ENCODE measurements at places on chromosomes 13 and 19. TPM values are rescaled to one million over a fixed set of nuclear protein-coding genes. Genes with fewer than 3 reads are reported as not detected.

- DNase-seq = no peak
- H3K27ac ChIP-seq = no peak overlapping the region
- no peaks in the 10 kb centered on the region for H3K27me3 ChIP-seq
- H3K4me3 ChIP-seq = no peak overlapping the region
- peaks cover 8% of the 10 kb centered on the region for H3K4me1 ChIP-seq
These were observed 22.9 kb downstream of the DNM2 start for GRCh38 chr19:10740798-10741197.

The PLK5 gene
- total RNA-seq = not detected

The LPAR6 gene
- total RNA-seq = 8.1 TPM

DNA sequence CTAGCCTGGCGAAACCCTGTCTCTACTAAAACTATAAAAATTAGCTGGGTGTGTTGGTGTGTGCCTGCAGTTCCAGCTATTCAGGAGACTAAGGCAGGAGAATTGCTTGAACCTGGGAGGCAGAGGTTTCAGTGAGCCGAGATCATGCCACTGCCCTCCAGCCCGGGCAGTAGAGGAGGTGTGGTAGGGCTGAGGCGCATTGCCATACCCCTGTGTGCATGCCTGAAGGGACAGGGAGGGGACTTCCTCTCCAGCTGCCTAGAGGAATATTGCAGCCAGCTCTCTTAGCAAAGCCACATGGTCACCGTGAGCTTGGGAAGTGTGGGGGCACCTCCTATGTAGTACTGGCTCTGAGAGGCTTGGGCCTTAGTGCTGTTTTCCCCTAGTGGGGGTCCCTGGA is 29.2 kb upstream of the PEPD start:
- H3K27me3 ChIP-seq = no peaks in the 10 kb centered on the region
- no peaks in the 10 kb centered on the region for H3K4me1 ChIP-seq
- no peak overlapping the region for H3K27ac ChIP-seq
- DNase-seq = no peak

GRCh38 chr13:52043675-52044074 is 19.2 kb downstream of the UTP14C start:
- H3K36me3 ChIP-seq = no peaks in the 10 kb centered on the region
- no peaks in the 10 kb centered on the region for H3K4me1 ChIP-seq
- H3K27ac ChIP-seq = no peak overlapping the region
- no peak overlapping the region for H3K4me3 ChIP-seq

DNA sequence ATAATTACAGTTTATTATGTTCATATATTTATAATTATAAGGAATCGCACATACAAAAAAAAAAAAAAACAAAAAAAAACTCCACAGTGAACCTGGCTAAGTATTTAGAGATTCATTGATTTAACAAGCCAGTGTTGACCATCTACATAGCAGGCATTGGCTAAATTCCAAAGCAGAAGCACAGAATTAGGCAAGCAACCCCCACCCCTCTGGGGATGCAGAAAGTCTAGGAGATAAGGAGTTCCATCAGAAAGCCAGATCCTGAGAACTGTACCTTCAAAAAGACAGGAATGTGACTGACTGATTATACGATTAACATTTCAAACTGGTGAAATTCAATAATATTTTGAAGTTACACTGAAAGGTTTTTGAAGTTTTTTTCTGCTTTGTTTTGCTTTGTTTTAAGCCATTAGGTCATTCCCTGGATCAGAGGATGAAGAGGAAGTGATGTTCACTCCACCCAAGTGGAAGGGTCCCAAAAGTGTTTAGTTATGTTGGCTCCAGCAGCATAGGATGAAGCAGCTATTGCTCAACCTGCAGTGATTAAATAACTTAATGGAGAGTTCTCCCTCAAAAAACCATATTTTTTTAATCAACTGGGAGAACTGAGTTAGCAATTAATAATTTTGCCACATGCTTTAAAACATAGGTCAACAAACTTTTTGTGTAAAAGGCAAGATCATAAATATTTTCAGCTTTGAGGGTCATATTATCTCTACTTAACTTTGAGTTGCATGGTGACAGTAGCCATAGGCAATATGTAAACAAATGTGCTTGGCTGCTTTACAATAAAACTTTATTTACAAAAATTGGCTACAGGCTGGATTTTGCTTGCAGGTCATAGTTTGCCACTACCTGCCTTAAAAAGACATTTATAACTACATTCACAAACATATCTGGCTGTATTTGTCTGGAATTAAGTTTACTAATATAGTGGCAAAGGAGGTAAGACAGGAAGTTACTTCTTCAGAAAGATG is 49.6 kb downstream of the DOCK9 start:
- H3K4me1 ChIP-seq = peaks cover 4% of the 10 kb centered on the region
- H3K27me3 ChIP-seq = peaks cover 2% of the 10 kb centered on the region
- H3K36me3 ChIP-seq = no peaks in the 10 kb centered on the region
- H3K4me3 ChIP-seq = no peak overlapping the region
- H3K27ac ChIP-seq = peak overlapping the region; percentile 27

The TLE2 gene
- 28.6 TPM for total RNA-seq

DNA sequence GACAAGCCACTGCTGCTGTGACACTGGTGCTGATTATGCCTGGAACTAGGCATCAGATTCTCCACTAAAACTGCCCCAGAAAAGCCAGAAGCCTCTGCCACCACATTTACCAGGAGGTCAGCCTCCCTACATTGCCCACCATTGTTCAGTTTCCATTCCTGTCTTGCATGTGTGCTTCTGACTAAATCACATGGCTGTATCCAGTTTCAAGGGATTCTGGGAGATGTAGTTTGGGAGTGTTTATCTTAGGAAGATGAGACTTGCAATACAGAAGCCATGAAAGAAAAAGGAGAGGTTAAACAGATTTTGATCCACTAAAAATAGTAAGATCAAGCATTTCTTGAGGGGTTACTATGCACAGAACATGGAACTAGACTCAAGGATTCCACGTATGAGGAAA is 40.7 kb upstream of the SERPINE3 start:
- no peak overlapping the region for H3K27ac ChIP-seq
- H3K4me3 ChIP-seq = no peak overlapping the region
- no peaks in the 10 kb centered on the region for H3K36me3 ChIP-seq
- H3K4me1 ChIP-seq = no peaks in the 10 kb centered on the region
- H3K27me3 ChIP-seq = no peaks in the 10 kb centered on the region

- H3K36me3 ChIP-seq = no peaks in the 10 kb centered on the region
- H3K27ac ChIP-seq = no peak overlapping the region
- H3K4me1 ChIP-seq = peaks cover 7% of the 10 kb centered on the region
These were observed 24.6 kb upstream of the SEMA6B start for GRCh38 chr19:4583961-4584669.

DNA sequence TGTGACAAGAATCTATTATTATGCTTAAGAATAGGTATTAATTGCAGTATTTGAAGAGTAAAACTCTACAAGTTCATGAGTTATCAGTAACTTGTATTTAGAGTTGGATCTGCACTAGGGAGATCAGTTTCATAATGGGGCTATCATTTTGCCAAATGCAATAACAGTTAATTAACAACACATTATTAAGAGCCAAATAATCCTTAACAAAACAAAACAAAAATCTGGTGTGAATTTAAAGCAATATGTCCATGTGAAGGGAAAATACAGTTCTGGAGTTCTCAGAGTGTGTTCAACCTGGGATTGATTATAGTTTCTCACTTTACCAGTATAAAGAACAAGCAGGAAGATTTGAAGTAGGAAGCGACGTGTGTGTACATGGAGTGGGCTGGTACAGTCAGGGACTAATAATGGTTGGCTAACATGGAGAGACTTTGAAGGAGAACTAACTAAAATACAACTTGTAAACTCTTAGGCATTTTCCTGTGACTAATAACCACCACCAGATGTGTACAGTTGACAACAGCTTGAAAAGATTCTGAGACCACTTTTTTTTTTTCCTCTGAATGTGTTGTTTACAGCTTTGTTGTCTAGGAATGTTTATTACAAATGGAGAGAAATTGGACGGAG is 58.5 kb downstream of the POSTN start:
- H3K4me1 ChIP-seq = no peaks in the 10 kb centered on the region
- no peak overlapping the region for H3K4me3 ChIP-seq
- H3K36me3 ChIP-seq = no peaks in the 10 kb centered on the region
- no peak for DNase-seq
- H3K27me3 ChIP-seq = no peaks in the 10 kb centered on the region
- no peak overlapping the region for H3K27ac ChIP-seq

- DNase-seq = no peak
- H3K4me1 ChIP-seq = no peaks in the 10 kb centered on the region
- H3K27ac ChIP-seq = no peak overlapping the region
- no peaks in the 10 kb centered on the region for H3K27me3 ChIP-seq
These were observed 793.4 kb downstream of the LIG4 start for GRCh38 chr13:107421951-107422350.

GRCh38 chr13:66430728-66431127 is 799.4 kb downstream of the PCDH9 start:
- H3K4me1 ChIP-seq = no peaks in the 10 kb centered on the region
- H3K27ac ChIP-seq = no peak overlapping the region
- no peaks in the 10 kb centered on the region for H3K27me3 ChIP-seq
- DNase-seq = no peak

DNA sequence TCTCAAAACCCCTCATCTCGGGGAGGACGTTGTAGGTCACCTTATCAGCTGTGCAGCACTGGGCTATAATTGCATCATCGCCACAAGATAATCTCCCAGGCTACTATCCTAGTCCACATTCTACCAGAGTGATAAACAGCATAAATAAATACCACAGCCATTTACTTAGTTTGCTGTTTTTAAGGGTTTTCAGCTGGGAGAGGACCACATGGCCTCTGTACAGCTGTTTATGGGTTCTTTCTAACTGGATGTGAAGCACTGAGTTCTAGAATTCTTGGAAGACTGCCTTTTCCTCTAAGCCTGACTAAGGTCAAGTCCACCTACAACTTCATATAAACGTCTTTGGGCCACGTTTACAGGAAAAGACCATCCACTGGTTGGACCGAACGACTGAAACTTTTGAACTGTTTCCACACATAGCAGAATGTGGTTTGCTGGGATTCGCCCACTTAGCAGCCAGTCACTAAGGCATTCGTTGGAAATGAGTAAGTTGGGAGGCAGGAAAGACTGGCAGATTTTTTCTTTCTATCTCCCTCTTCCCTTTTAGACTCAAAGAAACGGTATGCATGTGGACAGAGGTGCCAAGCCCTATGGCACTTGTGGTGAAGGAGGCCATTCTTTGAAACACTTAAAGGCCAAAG is 752.5 kb upstream of the SGCG start:
- no peak for DNase-seq
- H3K4me1 ChIP-seq = no peaks in the 10 kb centered on the region
- H3K27ac ChIP-seq = no peak overlapping the region
- no peak overlapping the region for H3K4me3 ChIP-seq

DNA sequence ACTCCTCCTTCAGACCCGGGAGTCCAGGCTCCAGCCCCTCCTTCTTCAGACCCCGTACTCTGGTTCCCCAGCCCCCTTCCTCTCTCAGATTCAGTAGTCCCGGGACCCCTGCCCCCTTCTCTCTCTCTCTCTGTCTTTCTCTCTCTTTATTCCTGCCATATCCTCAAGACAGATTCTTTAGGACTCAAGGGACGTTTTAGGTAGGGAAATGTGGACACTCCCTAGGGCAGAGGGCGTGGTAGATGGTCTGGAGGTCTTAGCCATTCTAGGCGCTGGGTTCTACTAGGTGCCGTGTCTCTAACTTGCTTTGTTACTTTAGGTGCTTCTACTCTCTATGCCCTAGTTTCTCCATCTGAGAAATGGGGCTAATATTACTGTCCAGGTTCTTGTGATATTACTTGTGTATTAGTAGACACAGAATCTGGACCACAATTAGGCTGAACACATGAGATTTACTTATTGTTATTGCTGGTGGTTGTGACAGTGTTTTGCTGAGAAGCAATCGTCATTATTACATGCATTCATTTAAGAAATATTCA is 751 bp upstream of the C19orf84 start:
- H3K36me3 ChIP-seq = no peaks in the 10 kb centered on the region
- no peaks in the 10 kb centered on the region for H3K27me3 ChIP-seq
- H3K4me3 ChIP-seq = no peak overlapping the region
- DNase-seq = no peak

The FGF22 gene
- total RNA-seq = 0.26 TPM

The POU2F2 gene
- total RNA-seq = 0.30 TPM

DNA sequence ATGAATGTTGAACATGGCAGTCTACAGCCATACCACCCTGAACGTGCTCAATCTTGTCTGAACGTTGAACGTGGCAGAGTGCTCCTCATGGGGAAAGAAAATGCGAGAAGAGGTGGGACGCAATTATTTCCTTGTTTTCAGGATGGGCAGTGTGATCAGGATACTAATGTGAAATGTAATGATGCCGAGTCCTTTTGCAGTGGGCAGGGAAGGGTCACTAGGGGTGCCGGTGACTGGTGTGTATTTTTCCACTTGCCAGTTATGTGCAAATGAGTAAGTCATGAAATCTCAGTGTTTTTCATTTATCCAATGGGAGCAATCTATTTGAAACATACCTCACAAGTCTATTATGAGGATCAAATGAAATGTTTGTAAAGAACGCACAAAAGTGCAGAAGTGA is 84.8 kb downstream of the LNX2 start:
- peaks cover 2% of the 10 kb centered on the region for H3K4me1 ChIP-seq
- H3K36me3 ChIP-seq = no peaks in the 10 kb centered on the region
- no peak overlapping the region for H3K27ac ChIP-seq
- no peaks in the 10 kb centered on the region for H3K27me3 ChIP-seq
- DNase-seq = no peak
- no peak overlapping the region for H3K4me3 ChIP-seq

The RNF17 gene
- not detected for total RNA-seq

The OR7A5 gene
- not detected for total RNA-seq

DNA sequence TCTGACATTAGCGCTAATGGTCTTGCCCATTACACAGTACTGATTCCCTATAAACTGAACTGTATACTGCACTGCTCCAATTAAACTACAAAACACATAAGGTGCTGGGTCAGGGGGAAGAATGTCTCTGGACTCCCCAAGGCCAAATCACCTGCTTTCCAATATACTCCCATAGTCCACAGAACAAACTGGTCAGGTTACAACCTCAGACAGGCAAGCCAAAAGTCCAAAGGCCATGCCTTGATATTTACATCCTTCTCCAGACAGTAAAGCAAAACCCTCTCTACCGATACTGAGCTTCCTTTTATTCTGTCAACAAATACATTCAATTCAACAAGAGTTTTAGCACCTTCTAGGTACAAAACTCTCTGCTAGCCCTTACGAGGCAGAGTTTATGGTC is 8.9 kb downstream of the ZNF541 start:
- H3K4me3 ChIP-seq = no peak overlapping the region
- no peak for DNase-seq
- H3K27ac ChIP-seq = no peak overlapping the region

The GARRE1 gene
- total RNA-seq = 19.1 TPM

The PRODH2 gene
- not detected for total RNA-seq

DNA sequence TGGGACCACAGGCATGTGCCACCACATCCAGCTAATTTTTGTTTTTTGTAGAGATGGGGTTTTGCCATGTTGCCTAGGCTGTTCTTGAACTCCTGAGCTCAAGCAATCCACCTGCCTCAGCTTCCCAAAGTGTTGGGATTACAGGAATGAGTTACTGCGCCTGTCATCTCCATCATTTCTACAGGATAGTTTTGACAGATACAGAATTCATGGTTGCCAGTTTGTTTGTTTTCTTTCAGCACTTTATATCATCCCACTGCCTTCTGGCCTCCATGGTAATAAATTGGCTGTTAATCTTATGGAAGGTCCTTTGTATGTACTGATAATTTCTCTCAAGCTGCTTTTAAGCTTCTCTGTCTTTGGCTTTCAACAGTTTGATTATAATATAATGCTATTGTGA is 165.2 kb downstream of the RNF17 start:
- no peaks in the 10 kb centered on the region for H3K4me1 ChIP-seq
- no peak for DNase-seq
- no peaks in the 10 kb centered on the region for H3K36me3 ChIP-seq
- no peak overlapping the region for H3K4me3 ChIP-seq

Data from psoas muscle (tissue), 8 donors.